ENCODE measurements at places on chromosomes 6 and 20.
A peak's percentile ranks its signal among the peaks of the same experiment; 100 is the strongest.

GRCh38 chr20:14861028-14861699 is 523.8 kb upstream of the FLRT3 start:
- DNase-seq = no peak

DNA sequence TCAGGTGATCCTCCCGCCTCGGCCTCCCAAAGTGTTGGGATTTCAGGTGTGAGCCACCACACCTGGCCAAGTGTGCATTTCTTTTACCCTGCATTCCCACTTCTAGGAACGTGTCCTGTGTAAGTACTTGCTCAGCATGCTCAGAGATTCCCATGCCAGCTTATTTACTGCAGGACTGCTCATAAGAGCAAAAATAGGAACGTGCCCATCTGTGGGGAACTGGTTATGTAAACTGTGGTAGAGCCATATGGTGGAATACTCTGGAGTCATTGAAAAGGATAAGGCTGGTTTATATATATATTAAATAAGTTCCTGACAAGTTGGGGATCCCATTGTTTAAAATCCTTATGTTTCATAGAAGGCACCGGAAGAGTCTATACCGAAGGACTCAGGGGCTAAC is 38.2 kb upstream of the FANCE start:
- no peak for DNase-seq

DNA sequence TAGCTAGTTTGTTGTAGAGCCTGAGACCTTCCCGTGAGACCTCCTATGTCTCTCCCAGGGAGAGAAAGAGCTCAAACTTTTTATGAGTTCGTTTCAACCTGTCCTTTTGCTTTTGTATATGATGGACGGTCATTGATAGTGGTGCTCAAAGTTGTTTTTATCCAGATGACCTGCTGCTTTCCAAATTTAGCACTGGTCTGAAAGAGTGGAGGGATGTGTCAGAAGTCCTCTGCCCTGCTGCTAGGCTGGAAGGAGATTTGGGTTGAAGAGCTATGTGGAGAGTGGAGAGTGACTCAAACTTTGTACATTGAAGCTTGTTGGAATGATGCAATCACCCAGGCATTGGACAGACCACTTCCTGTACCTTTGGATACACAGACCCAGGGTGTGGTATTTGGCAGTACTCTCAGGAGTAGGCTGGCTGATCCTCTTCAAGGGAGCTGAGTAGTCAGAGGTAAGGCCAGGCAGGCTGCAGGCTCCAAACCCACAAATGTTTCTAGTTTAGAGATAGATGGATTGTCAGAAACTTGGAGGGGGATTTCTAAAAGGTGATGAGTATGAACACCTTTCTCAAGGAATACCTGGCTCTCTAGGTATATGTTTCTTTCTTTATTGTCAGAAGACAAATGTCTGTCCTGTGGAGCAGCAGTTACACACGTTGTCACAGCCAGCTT is 49.4 kb upstream of the RREB1 start:
- no peak for DNase-seq

- DNase-seq = no peak
Observed at GRCh38 chr6:139369068-139369467, 5.4 kb downstream of the CITED2 start.

- no peak for DNase-seq
Observed at GRCh38 chr6:137804637-137805036, 62.4 kb upstream of the TNFAIP3 start.

- no peak for DNase-seq
Observed at GRCh38 chr6:54248994-54249393, 59.2 kb upstream of the TINAG start.

DNA sequence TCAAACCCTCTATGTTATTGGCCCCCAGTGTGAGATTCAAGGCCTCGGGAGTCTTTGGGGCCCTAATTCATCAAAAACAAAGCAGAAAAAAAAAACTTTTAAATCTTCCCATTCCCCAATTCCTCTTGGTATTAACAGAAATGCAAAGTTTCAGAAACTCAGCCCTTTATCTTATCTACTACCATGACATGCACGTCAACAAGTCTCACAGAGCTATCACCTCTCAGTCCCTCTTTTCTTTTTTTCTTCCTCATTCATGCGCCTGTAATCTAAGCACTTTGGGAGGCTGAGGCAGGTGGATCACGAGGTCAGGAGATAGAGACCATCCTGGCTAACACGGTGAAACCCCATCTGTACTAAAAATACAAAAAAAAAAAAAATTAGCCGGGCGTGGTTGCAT is 22.7 kb downstream of the SAMD3 start:
- DNase-seq = no peak

DNA sequence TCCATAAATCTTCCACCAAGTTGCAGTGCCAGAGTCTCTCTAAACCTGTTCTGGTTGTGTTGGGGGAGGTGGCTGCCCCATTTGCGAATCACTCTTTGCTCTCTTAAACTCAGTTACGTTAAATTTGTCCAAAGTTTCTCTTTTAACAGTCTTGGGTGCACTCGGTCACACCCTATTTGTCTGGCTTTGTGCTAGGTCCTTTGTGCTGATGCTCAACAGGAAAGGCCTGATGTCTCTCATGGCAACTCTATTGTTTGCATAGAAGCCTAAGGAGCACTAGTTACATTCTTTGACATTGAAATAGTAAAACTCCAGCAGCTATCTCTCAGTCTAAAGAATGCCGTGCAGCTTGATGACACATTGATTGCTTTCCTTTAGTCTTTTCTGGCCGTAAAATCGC is 105.1 kb downstream of the TRMT11 start:
- no peak for DNase-seq

DNA sequence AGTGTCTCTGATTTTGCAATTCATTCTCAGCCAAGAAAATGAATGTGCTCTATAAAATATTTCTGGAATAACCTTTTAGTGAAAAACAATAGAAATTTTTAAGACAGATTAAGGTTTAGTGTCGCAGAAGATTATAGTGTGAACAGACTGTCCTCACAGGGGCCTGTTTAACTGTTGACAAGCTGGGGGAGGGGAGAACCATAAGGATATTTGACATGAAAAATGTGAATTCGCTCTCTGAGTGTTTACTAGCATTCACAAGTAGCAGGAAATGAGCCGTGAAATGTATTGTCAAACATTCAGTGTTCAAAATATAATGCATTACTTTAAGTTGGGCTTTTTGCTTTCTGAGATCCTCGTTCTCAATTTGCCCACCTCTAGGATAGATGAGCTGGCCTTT is 134.8 kb upstream of the TSHZ2 start:
- DNase-seq = no peak

DNA sequence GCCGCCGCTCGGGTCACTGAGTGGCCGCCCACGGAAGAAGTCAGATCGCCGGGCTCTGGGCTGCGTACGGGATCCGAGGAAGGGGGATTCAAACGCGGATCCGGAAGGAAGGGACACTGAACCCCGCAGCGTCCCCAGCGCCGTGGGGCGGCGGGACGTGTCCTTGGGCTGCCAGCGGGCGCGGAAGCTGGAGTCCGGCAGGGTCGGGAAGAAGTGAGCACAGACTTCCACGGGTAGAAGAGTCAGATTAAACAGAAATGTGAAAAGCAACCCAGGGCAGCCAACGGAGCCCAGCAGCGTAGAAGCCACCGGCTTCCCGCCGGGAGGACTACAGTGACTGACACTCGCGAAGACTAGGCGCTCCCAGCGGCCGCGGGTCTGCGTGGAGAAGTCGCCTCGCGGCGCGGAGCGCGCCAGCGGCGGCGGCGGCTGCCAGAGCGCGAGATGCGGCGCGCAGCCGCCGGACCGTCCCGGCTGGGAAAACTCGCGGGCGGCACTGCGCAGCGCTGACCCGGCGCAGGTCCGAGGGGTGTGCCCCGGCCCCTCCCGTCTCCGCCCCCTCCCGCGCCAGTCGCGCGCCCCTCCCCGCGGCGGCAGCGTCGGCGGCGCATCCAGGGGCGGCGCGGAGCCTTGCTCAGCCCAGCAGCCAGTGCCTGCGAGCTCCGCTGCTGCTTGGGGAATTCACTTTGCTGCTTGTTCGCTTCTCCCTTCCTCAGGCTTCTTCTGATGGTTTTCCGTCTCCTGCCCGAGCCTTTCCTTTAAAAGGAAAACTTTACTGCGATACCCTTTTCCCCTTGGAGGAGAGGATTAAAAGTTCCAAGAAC is at the start of gene SAMD5:
SAMD5 (plus strand) TSS at position 649 of the 824 bp plus-strand sequence. CDS start 239 bp downstream, outside the sequence.
- DNase-seq = no peak

- DNase-seq = no peak
Observed at GRCh38 chr20:946826-947225, 30.7 kb upstream of the ANGPT4 start.

DNA sequence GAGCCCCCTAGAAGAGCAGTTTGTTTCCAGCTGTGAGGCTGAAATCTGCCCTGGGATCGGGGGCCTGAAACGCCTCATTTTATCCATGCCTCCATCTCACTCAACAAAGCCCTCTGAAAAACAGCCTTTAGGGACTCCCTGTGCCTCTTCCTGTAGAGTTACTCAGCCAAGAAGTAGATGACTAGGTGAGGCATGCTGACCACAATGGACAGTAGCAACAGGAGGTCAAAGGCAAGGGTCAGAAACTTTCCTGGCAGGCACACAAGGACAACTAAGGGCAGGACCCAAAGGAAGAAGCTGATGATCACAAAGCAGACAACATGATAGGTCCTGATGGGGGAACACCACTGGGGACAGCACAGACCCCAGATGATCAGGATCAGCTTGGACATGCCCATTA is 12.8 kb downstream of the MAS1L start:
- no peak for DNase-seq

GRCh38 chr20:22844959-22845358 is 190.2 kb upstream of the SSTR4 start:
- no peak for DNase-seq

DNA sequence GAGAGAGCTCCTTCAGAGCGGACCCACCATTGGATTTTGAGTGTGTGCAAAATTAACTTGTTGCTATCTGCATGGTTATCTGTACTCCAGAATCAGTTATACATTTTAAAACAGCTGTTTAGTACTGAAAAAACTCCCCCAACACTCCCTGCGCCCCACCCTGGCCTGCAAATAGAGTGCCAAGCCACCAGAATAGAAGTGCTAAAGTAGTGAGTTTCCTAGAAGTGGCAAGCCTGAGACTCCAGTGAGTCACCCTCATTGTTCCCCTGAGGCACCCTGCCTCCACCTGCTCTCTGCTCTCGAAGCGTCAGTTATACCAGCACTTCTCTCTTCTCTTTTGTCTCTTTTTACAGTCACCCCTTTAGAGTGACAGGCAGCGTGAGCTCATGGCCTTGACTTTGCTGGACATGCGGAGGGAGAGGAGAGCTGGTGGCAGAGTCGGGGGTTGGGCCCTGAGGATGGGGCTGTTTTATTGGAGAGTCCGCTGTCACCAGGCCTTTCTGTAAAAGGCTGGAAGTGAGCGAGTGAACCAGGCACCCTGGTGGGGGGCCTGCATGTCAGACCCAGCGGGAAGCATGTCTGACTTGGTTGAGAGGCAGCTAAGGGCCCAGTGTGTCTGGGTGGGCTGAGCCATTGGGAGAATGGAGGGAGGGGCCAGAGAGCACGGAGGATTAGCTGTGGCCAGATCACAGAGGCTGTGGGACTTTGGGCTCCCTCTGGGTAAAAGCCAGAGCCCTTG is 10.4 kb downstream of the IGF2R start:
- DNase-seq = peak; percentile 52

DNA sequence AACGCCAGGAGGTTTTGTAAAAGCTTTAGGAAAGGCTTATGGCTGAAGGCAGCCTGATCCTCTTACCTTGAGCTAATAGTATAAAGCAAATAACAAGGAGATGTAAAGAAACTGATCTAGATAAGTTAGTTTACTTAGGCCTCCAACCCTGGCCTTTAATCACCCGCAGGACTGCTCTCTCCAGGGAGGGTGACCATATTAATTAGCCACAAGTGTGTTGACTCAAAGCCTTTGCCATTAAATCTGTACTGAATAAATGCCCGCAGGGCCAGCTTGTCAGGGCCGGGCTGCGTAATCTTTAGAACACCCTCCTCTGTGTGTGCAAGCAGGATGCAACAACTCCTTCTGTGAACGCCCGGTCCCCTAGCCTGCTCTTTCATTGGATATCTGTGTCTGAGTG is 6.1 kb upstream of the PRSS16 start:
- DNase-seq = no peak

GRCh38 chr20:6863355-6863754 is 95.9 kb downstream of the BMP2 start:
- no peak for DNase-seq
